Activated naive CD4-positive, alpha-beta T cell treated with anti-CD3 and anti-CD28 coated beads, Interleukin-2, amount 10 ng/mL, durations not matched to agents 7 days and 5 days (primary cell): ENCODE measurements at places on chromosomes 1 and 21.

GRCh38 chr1:170620164-170620563 lies 43.8 kb upstream of the PRRX1 start:
- no peak for DNase-seq

DNA sequence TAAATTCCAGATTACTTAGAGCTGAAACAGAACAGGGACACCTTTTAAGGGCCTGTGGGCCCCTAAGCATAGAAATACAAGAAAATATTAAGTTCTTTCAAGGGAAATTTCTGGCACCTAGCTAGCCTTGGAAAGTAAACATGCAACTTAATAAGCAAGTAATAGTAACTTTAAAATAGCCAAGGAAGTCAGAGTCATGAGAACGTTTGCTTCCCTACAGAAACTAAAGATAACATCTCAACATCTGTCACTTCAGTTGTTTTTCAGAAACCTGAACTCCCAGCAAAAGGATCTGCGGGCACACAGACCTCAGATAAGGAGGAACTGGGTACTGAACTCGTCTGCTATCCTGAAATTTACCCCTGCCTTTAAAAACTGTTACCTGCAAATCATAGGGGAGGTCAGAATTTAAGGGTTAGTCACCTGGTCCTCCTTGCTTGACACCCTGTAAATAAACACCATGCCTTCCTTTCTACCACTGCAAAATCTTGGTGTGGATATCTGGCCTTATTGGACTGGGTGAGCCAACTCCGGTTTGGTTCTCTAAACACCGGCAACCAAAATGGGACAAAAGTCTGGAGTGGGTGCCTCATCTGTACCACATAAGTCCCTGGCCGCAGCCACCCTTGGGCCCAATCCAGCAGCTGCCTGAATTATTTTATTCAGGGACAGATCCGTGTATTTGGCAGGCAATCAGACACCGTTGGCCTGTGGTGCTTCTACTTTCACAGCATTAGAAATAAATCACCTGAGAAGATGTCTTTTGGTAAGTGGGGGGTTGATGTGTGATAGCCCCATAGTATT lies 27.9 kb downstream of the NRDC start:
- no peak for DNase-seq

DNA sequence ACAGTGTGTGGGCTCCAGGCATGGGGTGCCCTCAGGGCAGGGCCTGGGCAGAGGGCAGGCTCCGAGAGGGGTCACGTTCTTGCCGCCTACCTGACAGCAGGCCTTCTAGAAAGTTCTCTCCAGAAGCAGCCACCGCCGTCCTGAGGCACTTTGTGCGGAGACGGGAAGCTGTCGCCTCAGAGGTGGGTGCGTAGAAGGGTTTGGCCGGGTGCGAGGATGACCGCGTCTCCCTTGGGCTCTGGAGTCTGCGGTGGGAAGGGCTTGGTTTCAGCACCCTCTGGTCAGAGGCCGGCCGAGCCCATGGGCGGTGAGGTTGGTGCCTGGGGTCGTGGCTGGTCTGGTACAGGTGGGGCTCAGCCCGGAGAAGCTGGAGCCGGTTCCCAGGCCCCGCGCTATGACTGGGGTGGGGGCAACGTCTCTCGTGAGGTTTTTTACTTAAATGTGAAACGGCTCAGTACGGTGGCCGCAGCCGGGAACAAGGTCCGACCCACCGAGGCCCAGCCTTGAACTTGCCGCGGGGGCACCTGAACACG lies 10.1 kb upstream of the TTLL10 start:
- no peak for DNase-seq

DNA sequence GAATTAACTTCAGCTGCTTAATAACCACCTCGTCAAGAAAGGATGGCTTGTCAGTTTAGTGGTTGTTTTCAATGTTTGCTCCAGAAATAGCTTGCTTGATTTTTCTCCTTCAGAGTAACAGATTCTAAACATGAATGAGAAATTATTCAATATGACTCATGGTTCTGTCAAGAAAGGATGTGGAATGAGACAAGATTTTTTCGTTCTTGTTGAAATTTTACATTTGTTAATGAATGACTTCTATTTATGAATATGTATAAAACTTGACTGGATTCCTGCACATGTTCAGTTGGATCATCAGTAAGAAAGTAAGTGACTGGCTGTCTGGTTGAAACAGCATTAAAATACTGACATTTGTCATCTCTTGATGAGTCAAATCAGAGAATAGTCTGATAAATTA lies 38.3 kb downstream of the IFI44 start:
- no peak for DNase-seq

GRCh38 chr1:217553949-217554509 lies 76.9 kb downstream of the GPATCH2 start:
- DNase-seq = no peak

DNA sequence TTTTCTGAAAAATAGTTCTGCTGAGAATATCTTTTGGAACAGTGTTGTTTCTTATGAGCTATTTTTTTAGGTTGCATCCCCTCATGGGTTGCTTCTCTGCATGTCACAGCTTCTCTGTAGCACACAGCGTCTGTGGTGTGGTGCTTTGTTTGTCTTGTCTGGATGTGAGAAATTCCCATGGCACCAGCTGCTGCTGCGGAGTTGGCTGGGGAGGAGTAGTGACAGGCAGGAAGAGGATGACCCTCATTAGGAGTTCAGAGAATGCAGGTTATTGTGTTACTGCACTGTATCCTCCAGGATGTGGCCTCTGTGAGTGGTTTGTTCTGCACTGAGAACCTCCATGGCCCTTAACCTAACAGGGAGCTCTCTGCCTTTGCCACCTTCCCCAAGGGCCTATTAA lies 64.8 kb downstream of the TSEN15 start:
- no peak for DNase-seq

GRCh38 chr1:232566093-232566492 lies 63.8 kb downstream of the SIPA1L2 start:
- no peak for DNase-seq

GRCh38 chr1:76158126-76158525 lies 83.6 kb downstream of the ST6GALNAC3 start:
- no peak for DNase-seq

GRCh38 chr1:207948536-207949250 lies 37.8 kb upstream of the CD34 start:
- DNase-seq = no peak

- DNase-seq = no peak
Observed at GRCh38 chr1:14380408-14380807, 218.1 kb upstream of the KAZN start.

DNA sequence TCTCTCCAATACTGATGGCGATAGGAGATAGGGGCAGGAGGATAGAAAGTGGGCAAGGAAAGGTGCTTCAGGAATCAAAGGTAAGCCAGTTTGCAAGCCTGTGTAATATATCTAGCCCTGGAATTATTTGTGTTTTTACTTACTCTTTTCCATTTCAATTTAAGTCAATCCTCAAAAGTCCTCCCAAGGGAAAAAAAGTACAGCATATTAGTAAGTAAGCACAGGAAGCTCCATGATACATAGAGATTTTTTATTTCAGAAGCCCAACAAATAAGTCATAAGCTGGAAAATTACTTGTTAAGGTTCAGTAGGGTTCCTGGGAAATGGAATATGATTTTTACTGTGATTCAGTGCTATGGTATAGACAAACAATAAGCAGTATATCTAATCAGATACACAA lies 337.7 kb upstream of the DUSP10 start:
- DNase-seq = no peak

DNA sequence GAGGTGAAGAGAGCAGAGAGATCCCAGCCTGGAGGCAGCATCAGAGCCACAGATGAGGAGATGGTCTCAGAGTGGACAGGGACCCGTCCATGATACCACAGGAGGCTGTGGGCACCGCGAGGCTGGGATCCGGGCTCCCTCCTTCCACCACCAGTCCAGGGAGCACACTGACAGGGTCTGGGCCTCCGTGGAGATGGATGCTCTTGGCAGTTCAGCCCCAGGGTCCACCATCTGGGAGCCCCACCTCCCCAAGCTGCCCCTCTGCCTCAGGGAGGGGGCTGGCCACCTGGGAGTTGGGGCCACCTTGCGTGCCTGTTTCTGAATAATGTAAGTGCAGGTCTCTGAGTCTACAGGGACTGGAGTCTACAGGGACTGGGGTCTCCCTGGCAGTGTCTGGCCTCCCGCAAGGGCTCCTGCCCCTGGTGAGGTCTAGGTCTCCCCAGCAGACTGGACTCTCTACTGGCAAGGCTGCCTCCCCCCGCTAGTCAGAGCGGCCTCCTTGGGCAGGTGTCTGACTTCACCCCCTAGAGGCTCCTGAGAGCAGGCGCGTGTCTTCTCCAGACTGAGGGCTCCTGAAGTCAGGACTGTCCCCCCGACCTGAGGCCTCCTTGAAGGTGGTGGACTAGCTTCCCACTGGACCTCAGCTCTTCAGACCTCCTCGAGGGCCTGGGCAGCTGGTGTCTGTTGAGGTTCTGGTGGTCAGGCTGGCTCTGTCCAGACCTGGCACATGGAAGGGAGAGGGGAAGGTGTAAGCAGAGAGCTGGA lies 218.5 kb downstream of the PTPRU start:
- no peak for DNase-seq

GRCh38 chr1:61626816-61627215 lies 98.1 kb downstream of the TM2D1 start:
- no peak for DNase-seq

- no peak for DNase-seq
Observed at GRCh38 chr1:229757226-229757625, 131.2 kb downstream of the URB2 start.

DNA sequence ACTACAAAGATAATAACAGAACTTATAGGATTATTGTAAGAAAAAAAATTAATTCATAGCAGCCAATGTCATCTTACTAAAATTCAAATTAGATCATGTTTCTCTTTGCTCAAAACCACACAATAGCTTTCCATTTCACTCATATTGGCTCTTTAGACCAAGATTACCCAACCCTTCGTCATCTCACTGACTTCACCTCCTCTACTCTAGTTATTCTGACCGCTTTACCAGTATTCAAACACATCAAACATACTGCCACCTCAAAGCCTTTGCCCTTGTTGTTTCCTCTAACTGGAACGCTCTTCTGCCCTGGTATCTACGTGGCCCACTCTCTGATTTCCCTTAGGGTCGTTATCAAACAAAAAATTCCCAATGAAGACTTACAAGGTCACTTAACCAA lies 1.7 kb downstream of the ANGPTL3 start:
- DNase-seq = no peak

DNA sequence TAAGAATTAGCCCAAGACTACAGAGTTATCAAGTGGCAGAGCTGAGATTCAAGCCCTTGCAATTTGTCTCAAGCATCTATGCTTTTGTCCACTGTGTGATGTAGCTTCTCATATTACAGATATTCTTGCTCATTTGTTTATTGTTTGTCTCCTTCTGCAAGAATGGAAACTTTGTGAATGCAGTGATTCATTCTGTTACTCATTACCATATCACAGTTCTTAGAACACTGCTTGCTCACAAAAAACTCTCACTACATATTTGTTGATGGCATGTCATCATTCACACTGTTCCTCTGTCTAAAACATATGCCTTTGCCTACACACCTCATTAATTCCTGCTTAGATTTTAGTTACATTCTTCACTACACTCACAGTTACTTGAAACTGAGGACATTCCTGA lies 1198.9 kb downstream of the PLA2G4A start:
- no peak for DNase-seq

GRCh38 chr1:86084998-86085397 lies 71.6 kb downstream of the COL24A1 start:
- DNase-seq = no peak

GRCh38 chr1:12173631-12174121 lies 6.9 kb downstream of the TNFRSF1B start:
- DNase-seq = peak; percentile 94

GRCh38 chr1:55768327-55768952 lies 553.3 kb upstream of the USP24 start:
- DNase-seq = no peak

- DNase-seq = no peak
Observed at GRCh38 chr1:213050745-213051126, 305 bp upstream of the RPS6KC1 start.

- DNase-seq = no peak
Observed at GRCh38 chr21:18716578-18717138, 313.1 kb upstream of the TMPRSS15 start.

GRCh38 chr1:4531842-4532241 lies 122.6 kb upstream of the AJAP1 start:
- DNase-seq = no peak

- DNase-seq = no peak
Observed at GRCh38 chr1:206029484-206029883, 5.8 kb upstream of the CTSE start.

DNA sequence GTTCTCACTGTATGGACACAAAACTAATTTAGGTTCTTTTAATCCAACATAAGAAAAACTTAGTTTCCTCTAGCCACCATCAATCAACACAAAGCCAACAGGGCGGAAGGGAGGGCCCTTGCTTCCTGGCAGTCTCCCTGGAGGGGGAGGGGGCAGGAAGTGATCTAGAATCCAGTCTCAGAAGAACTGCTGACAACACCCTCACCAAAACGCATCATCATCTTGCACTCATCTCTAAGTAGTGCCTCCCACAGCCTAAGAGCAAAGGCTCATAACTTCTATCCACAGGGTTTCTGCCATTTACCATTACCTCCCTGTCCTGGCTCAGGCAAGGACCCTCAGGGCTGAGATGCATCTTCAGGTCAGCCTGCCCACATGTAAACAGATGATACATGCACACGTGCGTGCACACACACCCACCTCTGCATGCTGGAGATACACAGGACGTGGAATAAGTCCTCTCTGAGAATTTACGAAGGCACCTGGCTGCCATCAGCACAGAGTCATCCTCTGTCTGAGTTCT lies 20.5 kb downstream of the HIVEP3 start:
- peak; percentile 94 for DNase-seq

DNA sequence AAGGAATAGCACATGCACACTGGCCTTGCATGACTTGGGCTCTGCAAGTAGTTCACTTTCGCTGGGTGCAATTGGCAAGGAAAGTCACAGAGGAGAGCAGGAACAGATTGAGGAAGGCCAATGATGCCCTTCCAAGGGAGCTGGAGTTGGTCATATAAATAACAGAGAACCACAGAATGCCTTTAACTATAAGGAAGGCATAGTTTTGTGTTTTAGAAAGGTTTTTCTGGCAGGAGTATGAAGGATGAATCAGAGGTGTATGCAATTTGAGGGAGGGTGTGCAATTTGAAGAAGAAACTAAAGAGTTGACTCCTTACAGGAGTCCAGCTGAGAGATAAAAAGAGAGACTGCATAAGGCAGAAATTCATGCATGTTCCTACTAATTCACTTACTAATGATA lies 112.1 kb downstream of the PHTF1 start:
- no peak for DNase-seq

GRCh38 chr1:109304226-109304920 lies 2.4 kb downstream of the MYBPHL start:
- no peak for DNase-seq
